ENCODE measurements at places on chromosomes 5 and 9.

DNA sequence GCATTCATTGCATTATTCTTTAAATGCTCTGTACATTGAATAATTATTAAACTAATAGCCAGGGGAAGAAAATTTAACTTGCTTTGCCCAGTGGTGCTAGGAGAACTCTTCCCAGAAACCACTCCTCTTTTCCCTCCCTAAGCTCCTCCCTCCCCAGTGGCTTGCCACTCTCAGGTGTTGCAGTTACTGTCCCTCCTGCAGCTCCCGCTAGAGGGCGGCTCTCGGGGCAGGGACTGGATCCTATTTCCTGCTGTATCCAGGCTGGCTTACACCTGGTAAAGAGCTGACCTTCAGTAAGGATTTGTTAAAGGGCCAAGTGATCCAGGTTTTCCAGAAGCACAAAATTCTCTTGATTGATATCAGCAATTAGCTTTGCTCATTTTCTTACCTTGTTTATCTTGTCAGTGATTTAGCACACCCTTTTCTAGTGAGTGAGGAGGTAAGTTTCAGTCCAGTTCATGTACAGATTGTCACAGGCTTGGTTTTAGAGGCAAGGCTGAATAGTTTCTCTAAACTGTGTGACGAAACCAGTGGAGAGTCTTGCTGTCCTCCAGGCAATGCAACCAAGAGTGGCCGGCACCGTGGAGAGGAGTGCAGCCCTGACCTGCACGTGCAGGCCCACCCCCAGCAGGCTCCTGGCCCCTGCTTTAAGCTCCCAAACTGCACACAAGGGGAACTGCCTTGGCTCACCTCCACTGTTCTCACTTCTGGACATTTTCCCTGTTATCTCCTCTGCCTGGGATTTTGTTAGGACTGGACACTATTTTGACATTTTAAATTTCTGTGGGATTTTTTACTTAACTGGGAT lies 423.8 kb downstream of the SPOCK1 start:
- peak; percentile 52 for DNase-seq

DNA sequence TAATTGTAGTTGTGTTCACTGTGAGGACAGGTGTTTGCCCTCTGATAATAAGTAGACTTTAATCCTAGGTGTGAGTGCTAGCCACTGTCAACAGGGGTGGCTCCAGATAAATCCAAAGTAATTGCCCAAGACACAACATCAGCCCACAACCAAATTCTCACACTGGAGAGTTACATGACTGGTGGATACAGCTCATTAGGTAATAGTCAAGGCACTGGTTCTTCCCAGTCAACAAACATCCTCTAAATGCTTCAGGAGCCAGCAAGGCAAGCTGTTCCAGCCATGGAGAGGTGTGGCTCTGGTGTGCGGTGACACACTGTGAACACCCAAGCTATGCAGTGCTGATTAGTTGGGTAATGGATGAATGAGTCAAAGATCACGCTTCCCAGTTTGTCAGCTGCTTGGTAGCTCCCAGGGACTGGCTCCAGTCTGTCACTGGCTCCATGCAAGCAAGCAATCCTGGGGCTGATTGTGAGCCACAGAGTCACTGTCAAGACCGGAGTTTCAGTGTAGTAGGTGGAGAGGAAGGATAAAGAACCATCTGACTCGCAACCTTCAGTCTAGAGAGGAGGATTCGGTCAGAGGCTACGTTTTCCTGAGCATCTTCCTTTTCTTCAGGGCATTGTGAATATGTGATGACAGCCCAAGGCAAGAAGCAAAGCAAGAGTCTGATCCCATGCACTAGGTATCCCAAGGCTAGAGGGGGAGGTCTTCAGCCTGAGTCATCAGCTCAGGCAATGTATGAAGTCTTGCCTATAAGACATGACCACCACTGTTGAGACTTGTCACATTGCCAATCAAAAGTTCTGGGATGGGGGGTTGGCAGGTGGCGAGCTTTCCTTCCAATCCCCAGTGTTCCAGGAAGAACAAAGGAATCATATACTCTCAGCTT lies 63.1 kb downstream of the UGCG start:
- DNase-seq, result no peak

DNA sequence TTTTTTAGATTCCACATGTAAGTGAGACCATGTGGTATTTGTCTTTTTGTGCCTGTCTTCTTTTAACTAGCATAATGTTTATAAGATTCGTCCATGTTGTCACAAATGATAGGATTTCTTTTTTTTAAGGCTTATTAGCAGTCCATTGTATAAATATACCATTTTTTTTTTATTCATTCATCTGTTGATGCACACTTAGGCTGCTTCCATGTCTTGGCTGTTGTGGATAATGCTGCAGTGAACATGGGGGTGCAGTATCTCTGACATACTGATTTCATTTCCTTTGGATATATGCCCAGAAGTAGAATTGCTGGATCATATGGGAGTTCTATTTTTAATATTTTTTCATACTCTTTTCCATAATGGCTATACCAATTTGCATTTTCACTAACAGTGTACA lies 48.7 kb downstream of the KIAA1958 start:
- DNase-seq, result no peak

DNA sequence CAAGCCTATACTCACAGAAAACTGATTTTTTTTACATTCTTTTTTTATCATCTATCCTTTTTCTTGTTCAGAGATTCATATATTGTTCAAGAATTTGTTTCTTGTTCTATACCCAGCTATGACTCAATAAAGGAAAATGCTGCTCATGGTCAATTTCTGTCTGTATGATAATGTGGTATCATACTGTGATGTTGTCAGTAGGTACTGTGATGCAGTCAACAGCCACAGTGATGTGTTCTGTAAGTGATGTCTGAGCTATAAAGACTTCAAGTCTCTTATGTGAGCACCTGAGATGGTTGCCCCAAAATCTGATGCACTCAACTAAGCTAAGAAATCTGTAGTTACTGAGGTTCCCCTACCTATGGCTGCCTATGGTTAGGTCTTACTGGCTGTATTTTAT lies 294.2 kb upstream of the GRIN3A start:
- DNase-seq, result no peak

DNA sequence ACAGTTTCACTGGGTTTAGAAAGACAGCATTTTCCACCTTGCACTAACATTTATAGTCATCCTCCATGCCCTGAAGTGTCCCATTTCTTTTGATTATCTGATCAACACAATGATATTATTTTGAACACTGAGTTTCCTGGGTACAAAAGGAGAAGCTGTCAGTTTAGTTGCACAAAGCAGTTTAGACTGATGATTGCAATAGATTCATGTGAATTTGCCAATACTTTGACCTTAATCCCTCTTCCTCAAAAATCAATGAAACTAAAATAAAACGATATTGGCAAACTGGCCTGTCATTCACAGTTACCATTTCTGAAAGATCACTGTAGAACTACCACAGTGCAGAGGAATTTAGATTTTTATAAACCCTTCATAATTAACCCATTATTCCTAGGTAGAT lies 34.2 kb upstream of the RASGRF2 start:
- no peak for DNase-seq

GRCh38 chr9:102974530-102974929 lies 20.6 kb upstream of the CYLC2 start:
- DNase-seq, result no peak

- no peak for DNase-seq
Measured at GRCh38 chr9:104885818-104886709, 41.9 kb downstream of the ABCA1 start.

DNA sequence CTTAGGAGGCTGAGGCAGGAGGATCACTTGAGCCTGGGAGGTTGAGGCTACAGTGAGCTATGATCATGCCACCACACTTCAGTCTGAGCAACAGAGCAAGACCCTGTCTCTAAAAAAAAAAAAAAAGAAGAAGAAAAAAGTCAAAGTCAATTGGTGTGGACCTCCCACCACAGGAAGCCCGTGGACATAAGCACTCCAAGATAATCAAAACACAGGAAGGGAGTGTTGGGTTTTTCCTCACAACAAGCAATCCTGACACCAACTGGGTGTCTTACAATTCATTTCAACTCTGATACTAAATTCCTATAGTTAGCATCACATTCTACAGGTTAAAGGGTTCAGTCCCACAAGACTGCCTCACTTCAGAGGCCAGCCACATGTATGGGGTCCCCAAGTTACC lies 70.7 kb downstream of the PDE6A start:
- no peak for DNase-seq

DNA sequence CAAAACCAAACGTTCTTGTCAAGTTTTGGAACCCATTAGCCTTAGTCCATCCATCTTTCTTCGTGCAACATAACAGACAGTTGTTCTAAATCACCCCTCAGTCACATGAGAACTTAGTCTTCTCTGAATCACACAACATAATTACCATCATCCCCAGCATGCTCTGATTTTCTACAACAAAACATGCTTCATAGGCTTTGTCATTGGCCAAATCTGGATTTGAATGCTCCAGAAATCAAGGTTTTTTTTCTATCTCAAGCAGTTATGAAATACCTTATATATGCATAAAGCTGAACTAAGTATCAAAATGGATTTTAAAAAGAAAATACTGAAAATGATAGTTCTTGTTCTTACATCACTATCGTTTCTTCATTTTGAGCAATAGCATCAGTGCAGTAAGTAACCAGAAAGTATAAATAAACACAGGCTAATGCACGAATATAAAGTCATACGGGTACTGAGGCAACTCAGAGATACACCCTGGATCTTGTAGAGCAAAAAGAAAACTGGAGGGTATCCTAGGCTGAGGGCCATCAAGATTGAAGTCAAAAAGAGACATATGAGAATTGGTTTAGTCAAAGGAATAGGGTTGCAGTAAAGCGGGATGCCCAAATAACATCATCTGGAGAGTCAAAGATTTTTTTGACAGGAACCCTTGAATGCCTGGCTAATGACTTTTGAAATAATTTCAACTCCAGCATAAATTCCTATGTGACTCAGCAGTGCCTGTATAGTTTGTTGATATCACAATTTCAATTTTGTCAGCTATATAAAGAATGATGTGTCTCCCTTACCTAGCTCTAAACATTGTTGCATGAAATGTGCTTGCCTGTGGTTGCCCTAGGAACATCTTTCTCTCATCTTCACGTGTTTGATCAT lies 164.7 kb downstream of the ADAMTSL1 start:
- DNase-seq, result no peak

DNA sequence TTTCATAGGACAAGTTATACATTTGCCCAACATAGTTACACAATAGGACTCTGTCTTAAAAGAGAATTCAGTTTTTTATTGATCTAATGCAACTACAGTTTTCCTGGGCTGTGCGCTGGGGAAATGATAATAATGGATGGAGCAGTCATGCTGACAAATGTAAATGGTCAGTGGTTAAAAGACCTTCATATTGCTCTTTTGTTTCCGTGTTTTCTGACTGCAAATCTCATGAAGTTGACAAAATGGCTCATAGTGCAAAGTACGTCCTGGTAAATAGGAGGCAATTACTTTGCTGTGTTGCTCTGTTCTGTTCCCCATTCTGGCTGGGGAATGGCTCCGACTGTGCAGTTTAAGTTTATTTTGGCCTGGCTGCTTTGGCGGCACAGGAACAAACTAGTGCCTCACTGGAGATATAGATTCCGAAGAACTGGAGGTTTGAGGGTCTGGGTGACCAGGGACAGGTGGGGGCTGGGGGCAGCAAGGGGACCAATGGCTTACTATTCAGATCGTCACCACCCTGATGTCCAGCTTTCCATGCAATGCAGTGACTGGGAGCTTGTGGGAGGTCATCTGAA lies 54.3 kb downstream of the PTTG1 start:
- DNase-seq, result no peak

DNA sequence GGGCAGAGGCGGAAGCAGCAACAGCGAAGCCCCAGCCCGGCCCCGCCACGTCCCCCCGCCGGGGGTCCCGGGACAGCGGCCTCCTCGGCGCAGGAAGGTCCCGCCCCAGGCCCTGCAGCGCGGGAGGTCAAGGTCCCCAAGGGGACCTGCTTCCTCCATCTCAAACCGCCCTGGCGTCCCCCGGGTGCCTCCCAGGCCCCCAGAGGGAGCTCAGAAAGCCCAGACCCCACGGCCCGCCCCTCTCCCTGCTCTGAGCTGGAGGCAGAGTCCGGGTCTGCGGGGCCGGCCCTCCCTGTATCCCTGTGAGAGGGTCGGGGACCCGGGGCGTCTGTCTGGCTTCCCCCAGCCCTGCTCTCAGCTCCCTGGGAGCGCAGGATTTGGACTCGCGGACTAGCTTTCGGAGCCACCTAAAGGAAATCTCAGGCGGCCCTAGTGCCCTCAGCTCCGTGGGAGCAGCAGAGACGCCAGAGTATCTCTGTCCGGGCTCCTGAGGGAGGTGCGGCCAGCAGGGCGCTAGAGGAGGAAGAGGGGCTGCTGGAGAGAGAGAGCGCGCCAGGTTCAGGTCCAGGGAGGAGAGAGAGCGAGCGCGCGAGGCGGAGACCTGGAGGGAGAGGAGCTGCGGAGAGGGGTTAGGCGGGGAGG lies 30.7 kb downstream of the EXOC3 start:
- DNase-seq, result peak; percentile 56

DNA sequence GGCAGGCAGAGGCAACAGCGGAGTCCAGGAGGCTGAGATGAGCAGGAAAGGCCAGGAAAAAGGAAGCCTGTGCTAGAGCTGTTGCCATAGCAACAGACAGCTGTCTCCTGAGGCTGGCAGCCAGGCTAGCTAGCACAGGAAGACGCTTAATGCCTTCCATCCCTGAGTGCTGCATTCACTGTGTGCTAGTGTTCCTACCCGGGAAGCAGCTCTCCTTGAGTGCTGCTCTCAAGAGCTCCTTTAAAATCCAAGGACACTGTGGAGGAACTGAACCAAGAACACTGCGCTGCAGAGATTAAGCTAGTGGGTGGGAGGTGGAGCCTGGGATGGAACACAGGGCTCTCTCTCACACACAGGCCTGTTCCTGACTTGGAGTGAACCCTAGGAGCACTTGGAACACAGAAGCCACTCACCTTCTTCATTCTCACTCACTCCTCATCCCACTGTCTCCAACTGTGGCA lies 53.5 kb upstream of the IL7R start:
- peak; percentile 80 for DNase-seq

DNA sequence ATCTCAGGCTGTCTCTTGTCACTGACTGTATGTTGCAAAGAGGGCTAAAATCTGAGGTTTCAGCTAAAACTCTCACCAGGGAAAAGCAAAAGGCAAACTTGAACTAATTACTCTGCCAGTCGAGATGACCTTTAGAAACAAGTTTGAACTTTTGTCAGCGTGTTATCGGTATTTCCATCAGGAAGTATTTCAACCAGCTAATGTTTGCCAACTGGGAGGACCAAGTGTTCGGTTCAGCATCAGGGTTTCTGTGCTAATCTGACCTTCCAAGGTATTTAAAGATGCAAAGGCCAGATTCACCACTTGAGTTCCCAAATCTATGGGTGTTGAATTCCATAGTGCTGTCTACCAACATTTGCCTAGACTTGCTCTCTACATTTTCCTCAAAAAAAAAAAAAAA lies 230.5 kb downstream of the SLIT3 start:
- no peak for DNase-seq

- DNase-seq, result peak; percentile 29
Measured at GRCh38 chr5:176630681-176631222, 277 bp downstream of the EIF4E1B start.

Data from NCI-H1092 treated with DMSO at 0.1 percent for 48 hours (cell line).